ENCODE measurements at places on chromosomes 16 and 17.

DNA sequence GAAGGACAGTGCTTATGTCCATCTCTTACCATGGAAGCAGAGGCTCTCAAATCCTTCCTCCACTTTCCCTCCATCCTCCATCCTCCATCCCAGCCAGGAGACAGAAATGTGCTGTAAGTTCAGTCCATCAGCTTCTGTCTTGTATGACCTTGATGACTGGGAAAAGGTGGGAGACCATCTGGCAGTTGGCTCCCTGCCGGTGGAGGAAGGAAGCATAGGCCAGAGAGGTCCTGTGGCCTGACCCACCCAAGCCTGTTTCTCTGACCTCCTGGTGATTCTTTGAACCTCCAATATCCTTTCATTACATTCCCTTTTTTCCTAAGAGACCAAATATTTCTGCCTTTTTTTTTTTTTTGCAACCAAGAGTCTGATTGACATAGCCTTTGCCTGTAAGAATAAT is 215.3 kb downstream of the ABCC12 start:
- DNase-seq, result no peak

DNA sequence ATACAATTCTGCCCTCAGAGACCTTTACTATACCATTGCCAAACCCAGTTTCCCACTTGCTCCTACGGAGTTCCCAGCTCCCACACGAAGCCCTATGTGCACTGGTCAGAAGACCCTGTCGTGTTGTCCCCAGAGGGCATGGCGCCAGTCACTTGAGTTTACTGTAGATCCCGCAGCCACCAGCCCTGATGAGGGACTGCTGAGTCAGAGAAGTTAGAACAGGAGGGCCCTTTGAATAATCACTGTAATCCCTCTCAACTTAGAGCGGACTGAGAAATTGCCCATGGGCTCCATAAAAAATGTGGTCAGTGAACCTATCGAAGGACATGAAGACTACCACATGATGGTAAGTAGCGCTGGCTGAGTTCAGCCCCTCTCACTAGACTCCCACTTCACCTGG is 9.2 kb downstream of the UBFD1 start:
- no peak for DNase-seq

DNA sequence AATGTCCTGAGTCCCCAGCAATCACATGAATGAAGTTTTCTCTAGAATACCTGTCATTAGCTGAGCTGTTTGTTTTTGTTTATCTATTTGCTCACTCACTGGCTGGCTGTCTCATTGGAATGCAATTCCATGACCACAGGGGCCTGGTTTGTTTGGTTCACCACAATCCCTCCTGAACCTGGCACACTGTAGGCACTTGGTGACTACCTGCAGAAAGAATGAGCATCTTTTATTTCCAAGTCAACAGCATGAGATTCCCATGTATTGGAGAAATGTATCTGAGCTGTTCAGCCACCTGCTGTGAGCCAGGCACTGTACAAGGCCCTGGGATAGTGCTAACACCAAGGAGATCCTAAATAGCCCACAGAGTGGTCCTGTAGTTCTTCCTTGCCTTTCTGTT is 345.1 kb downstream of the XYLT1 start:
- no peak for DNase-seq

- DNase-seq, result no peak
Observed at GRCh38 chr16:53886482-53887378, 182.8 kb downstream of the FTO start.

GRCh38 chr17:59234631-59235030 is 14.3 kb downstream of the GDPD1 start:
- DNase-seq, result no peak

DNA sequence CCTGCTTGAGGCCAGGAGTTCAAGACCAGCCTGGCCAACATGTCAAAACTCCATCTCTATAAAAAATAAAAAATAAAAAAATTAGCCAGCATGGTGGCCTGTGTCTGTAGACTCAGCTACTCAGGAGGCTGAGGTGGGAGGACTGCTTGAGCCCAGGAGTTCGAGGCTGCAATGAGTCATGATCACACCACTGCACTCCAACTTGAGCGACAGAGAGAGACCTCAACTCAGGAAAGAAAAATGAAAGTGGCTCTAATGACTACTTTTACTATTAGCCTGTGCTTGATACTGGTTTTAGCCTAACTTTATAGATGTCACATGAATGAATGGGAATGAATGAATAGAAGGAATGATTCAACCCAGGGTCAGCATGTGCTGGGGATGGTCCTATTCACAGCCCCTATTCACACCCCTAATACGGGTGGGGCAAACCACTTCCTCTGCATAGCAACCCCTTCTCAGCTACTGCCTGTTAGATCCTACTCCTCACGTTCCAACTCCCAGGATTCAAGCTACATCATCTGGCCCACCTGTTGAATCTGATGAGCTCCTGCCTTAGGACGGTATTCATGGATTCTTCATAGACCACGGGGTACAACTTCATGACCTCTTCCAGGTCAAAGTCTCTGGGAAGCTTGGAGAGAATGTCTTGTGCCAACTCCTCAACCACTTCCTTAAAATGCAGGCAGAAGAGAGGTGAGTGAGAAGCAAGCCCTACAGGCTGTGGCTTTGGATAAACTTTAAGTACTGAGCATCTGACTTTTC is 40.5 kb downstream of the LYRM1 start:
- no peak for DNase-seq

GRCh38 chr16:66619534-66620428 is 15.3 kb downstream of the CMTM3 start:
- peak; percentile 34 for DNase-seq

Measured in kidney glomerular epithelial cell (primary cell).